Uterus (tissue), 4 donors: ENCODE measurements at places on chromosomes 11 and 22. TPM values are rescaled to one million over a fixed set of nuclear protein-coding genes. Genes with fewer than 3 reads are reported as not detected.

DNA sequence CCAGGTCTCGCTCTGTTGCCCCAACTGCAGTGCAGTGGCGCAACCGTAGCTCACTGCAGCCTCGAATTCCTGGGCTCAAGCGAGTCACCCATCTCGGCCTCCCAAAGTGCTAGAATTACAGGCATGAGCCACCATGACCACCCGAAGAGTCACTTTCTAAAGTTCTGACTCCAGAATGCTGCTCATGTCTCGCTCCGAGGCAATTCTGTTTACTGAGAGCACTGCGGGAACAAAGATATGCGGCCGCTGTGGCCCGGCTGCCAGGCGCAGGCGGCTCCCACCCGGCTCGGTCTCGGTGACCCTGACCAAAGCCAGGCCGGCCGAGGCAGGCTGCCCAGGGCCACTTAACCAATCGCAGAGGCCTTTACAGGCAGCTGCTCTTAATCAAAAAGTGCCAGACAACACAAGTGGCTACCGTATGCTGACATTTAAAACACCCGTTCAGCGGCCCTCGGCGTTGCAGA lies 78.7 kb downstream of the PHF21B start:
- no peaks in the 10 kb centered on the region for H3K36me3 ChIP-seq
- peak; percentile 57 for DNase-seq
- H3K27ac ChIP-seq: peak overlapping the region; percentile 37
- H3K27me3 ChIP-seq: no peaks in the 10 kb centered on the region
- no peaks in the 10 kb centered on the region for H3K4me1 ChIP-seq
- H3K4me3 ChIP-seq: no peak overlapping the region

DNA sequence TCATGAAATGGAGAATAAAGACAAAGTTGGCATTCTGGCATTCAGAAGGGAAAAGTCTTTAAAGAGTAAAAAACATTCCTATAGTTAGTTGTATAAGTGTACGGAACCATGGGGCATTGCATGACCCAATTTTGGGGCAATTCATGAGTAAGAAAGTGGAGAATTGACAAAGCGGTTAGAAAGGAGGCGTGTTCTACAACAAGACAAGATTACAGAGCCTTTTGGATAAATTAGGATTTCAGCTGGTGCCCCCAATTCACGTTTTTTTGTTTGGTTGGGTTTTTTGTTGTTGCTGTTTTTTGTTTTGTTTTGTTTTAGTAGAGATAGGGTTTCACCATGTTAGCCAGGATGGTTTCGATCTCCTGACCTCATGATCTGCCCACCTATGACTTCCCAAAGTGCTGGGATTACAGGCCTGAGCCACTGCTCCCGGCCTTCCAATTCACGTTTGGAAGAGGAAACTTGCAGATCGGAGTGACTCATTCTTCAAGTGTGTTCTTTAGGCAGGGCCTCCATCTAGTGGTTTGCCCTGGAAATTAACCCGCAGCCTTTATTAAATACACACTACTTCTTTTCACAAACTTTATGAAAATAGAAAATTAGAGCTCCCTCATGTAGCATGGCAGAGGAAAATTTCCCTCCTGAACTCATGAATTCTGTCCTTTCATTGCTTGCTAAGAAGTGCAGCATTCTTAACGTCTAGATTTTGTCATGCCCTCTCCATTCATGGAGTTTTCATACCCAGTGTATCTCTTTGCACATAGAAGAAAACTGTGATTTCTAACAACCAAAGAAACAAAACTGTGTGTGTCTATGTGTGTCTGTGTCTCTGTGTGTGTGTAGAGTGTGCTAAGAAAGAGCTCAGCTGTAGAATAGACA lies 118.1 kb downstream of the BBOX1 start:
- no peaks in the 10 kb centered on the region for H3K36me3 ChIP-seq
- no peak overlapping the region for H3K27ac ChIP-seq
- no peaks in the 10 kb centered on the region for H3K27me3 ChIP-seq
- no peaks in the 10 kb centered on the region for H3K4me1 ChIP-seq
- DNase-seq: peak; percentile 58

DNA sequence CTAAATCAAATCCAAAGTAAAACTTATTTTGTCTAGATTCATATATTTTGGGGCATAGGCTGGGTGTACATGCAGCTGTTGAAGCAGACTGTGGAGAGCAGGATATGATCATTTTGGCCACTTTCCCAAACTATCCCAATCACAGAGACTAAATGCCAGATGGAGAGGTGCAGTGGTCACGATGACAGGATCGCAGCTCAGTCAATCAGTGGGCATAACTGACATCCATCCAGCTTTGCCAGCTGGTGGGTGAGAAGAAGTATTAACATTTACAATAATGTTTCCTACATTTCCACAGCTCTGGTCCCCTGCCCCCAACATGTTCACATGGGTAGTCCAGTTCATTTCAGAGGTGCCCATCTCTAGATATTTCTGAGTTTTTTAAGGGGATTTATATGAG lies 255.5 kb upstream of the SESN3 start:
- no peak overlapping the region for H3K27ac ChIP-seq
- H3K4me3 ChIP-seq: no peak overlapping the region
- no peaks in the 10 kb centered on the region for H3K36me3 ChIP-seq
- no peak for DNase-seq

GRCh38 chr11:66767666-66768065 lies 38.6 kb upstream of the SPTBN2 start:
- H3K4me3 ChIP-seq: no peak overlapping the region
- no peaks in the 10 kb centered on the region for H3K27me3 ChIP-seq
- no peaks in the 10 kb centered on the region for H3K36me3 ChIP-seq
- H3K4me1 ChIP-seq: no peaks in the 10 kb centered on the region
- H3K27ac ChIP-seq: no peak overlapping the region

DNA sequence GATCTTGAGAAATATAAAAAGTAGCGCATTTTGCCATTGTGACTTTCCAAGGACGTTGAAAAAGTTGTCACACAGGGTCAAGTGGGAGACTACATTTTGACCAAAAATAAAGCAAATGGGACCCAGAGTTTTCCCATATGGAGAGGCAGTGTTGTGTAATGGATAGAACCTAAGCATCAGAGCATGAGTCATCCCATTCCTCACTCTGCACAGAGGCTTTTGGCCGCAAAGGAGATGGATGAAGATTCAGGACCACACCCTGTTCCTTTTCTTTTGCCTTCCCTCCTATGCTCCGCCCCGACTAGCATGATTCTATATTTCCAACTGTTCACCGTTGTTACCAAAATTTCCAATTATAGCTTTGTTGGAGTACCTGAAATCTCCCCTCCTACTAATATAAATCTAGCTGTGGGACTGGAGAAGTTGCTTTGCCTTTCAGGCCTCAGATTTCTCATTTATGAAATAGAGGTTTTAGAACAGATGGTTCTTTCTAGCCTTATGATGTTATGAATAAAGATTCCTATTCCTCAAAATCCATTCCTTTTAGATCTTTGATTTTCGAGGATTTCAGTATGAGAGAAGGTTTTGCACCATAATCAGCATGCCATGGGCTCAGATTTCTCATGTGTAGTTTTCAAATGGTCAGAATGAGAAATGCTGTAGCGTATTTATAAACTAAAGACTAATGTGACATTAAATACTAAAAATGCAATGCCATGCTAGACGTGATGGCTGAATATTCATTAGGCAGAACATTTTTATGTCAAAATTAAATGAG lies 921.9 kb upstream of the TENM4 start:
- no peak overlapping the region for H3K4me3 ChIP-seq
- no peaks in the 10 kb centered on the region for H3K4me1 ChIP-seq
- no peaks in the 10 kb centered on the region for H3K27me3 ChIP-seq
- no peaks in the 10 kb centered on the region for H3K36me3 ChIP-seq
- H3K27ac ChIP-seq: no peak overlapping the region
- DNase-seq: no peak

- no peak for DNase-seq
- no peaks in the 10 kb centered on the region for H3K36me3 ChIP-seq
Observed at GRCh38 chr11:70139785-70140410, 61.8 kb downstream of the ANO1 start.

GRCh38 chr11:114270531-114271270 lies 25.5 kb upstream of the NNMT start:
- H3K27ac ChIP-seq: no peak overlapping the region
- H3K27me3 ChIP-seq: no peaks in the 10 kb centered on the region
- H3K4me1 ChIP-seq: no peaks in the 10 kb centered on the region
- no peak for DNase-seq

DNA sequence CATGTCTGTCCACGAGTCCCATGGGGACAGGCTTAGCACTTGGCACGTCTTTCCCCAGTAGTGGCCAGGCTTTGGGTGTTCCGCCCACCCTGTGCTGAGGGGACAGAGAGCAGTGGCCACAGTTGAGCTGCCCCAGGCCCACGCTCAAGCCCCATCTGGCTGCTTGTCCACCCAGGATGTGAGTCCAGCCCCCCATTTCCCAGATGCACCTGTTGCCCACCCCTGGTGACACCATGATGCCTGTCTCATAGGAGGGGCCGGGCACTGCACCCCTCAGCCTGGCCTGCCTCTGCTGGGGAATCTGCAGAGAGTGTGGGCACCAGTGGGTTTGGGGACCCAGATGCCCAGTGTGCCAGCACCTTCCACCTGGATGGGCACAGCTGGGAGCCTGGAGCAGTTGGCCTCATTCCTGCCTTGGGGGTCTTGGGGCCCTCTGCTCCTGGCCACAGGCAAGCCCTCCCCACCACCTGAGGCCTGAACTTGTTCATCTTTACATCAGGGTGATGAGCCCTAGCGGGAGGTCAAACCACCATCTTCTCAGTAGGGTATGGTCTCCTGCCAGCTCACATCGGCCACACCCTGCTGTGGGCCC lies 5.7 kb downstream of the SIGIRR start:
- H3K4me3 ChIP-seq: no peak overlapping the region
- no peaks in the 10 kb centered on the region for H3K36me3 ChIP-seq
- H3K27me3 ChIP-seq: no peaks in the 10 kb centered on the region
- no peak for DNase-seq

DNA sequence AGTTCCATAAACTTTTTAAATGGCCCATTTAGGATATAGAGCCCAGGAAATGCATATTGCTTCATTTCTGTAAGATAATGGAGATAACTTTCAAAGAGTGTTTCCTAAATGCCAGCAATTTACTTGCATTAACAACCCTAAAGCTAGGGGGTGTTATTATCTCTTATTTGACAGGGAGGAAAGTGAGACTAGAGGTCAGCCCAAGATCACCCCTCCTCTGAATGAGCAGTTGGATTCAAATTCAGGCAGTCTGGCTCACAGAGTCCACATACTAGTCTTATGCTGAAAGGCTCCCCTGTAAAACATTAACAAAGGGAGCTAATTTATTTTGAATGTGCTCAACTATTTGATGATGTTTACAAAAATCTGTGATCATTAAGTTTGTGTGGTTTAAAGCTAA lies 49.9 kb upstream of the TRIM77 start:
- H3K4me3 ChIP-seq: no peak overlapping the region
- no peaks in the 10 kb centered on the region for H3K36me3 ChIP-seq
- no peaks in the 10 kb centered on the region for H3K27me3 ChIP-seq
- DNase-seq: no peak
- H3K27ac ChIP-seq: no peak overlapping the region
- H3K4me1 ChIP-seq: no peaks in the 10 kb centered on the region

GRCh38 chr11:115257678-115258077 lies 246.5 kb downstream of the CADM1 start:
- H3K4me1 ChIP-seq: no peaks in the 10 kb centered on the region
- no peaks in the 10 kb centered on the region for H3K27me3 ChIP-seq
- no peak overlapping the region for H3K27ac ChIP-seq
- DNase-seq: no peak

GRCh38 chr11:119303227-119303718 lies 13.7 kb downstream of the MCAM start:
- no peaks in the 10 kb centered on the region for H3K27me3 ChIP-seq
- DNase-seq: no peak
- H3K36me3 ChIP-seq: no peaks in the 10 kb centered on the region
- no peak overlapping the region for H3K27ac ChIP-seq
- H3K4me3 ChIP-seq: no peak overlapping the region
- peaks cover 4% of the 10 kb centered on the region for H3K4me1 ChIP-seq

- no peak overlapping the region for H3K27ac ChIP-seq
- H3K27me3 ChIP-seq: no peaks in the 10 kb centered on the region
- DNase-seq: no peak
- H3K4me1 ChIP-seq: no peaks in the 10 kb centered on the region
Observed at GRCh38 chr22:35599364-35599763, 17.8 kb downstream of the MB start.

- H3K27ac ChIP-seq: no peak overlapping the region
- no peaks in the 10 kb centered on the region for H3K27me3 ChIP-seq
- H3K36me3 ChIP-seq: no peaks in the 10 kb centered on the region
- H3K4me1 ChIP-seq: peaks cover 9% of the 10 kb centered on the region
Observed at GRCh38 chr11:62669420-62670161, 1.9 kb upstream of the UQCC3 start.

GRCh38 chr11:46009647-46010046 lies 87.2 kb downstream of the LARGE2 start:
- H3K27ac ChIP-seq: no peak overlapping the region
- peaks cover 3% of the 10 kb centered on the region for H3K4me1 ChIP-seq
- no peak for DNase-seq
- no peaks in the 10 kb centered on the region for H3K27me3 ChIP-seq

- no peak overlapping the region for H3K27ac ChIP-seq
- no peaks in the 10 kb centered on the region for H3K27me3 ChIP-seq
- no peaks in the 10 kb centered on the region for H3K4me1 ChIP-seq
- no peak overlapping the region for H3K4me3 ChIP-seq
- DNase-seq: no peak
Observed at GRCh38 chr22:44181912-44182587, 1.3 kb downstream of the PARVG start.

DNA sequence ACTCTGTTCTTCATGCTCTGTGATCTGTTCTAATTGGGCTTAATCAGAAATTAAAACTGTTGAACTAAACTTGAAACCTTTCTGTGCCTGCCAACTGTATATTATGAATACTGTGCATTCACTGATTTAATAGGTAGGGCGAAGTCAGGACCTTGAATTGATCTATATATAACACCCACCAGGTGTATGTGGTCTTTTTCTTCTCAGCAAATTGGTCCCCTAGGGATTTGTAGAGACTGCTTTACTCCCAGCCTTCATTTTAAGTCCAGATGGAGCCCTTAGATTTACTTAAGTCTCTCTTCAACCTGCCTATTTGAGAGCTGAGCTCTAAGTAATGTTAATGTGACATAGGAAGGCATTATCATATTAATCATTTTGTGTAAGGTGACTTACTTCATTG lies 257.5 kb downstream of the TMEM135 start:
- no peaks in the 10 kb centered on the region for H3K27me3 ChIP-seq
- H3K4me1 ChIP-seq: no peaks in the 10 kb centered on the region
- no peaks in the 10 kb centered on the region for H3K36me3 ChIP-seq
- DNase-seq: no peak
- H3K4me3 ChIP-seq: no peak overlapping the region

- H3K27me3 ChIP-seq: no peaks in the 10 kb centered on the region
- no peaks in the 10 kb centered on the region for H3K4me1 ChIP-seq
- H3K27ac ChIP-seq: no peak within 1 kb of the TSS
Observed at GRCh38 chr11:102530558-102530957, at the start of gene MMP7. TSS of gene MMP7 (minus strand) at chr11:102530747. CDS start at chr11:102530700, 47 bp downstream.

The TIGD3 gene
- total RNA-seq: not detected

The SPON1 gene
- 22.5 TPM for total RNA-seq

The OR10A2 gene
- total RNA-seq: not detected

The OR5A1 gene
- not detected for total RNA-seq

The APBB1 gene
- 16.2 TPM for total RNA-seq

The FXYD2 gene
- 36.4 TPM for total RNA-seq

The NLRP14 gene
- not detected for total RNA-seq

The GGTLC2 gene
- total RNA-seq: not detected

The TEX12 gene
- total RNA-seq: 1.7 TPM

The TRIOBP gene
- 102 TPM for total RNA-seq

The CNGA4 gene
- not detected for total RNA-seq

The MUC15 gene
- total RNA-seq: not detected

The IGSF22 gene
- 1.0 TPM for total RNA-seq

The MAPK11 gene
- 29.3 TPM for total RNA-seq

The GLB1L2 gene
- 28.2 TPM for total RNA-seq
